ENCODE measurements at places on chromosomes 11 and 22. TPM values are rescaled to one million over a fixed set of nuclear protein-coding genes. Genes with fewer than 3 reads are reported as not detected.

PARVG gene
- total RNA-seq: 5.1 TPM

TRIM48 gene
- not detected for total RNA-seq

DTX4 gene
- 1.3 TPM for total RNA-seq

PKDREJ gene
- 0.15 TPM for total RNA-seq

OVOL1 gene
- total RNA-seq: 159 TPM

TMEM123 gene
- 250 TPM for total RNA-seq

PAX6 gene
- total RNA-seq: 0.13 TPM

All from lower leg skin (tissue), 4 donors.